RPMI8226 (cell line): ENCODE measurements at places on chromosomes 2 and 18.
A peak's percentile ranks its signal among the peaks of the same experiment; 100 is the strongest.

DNA sequence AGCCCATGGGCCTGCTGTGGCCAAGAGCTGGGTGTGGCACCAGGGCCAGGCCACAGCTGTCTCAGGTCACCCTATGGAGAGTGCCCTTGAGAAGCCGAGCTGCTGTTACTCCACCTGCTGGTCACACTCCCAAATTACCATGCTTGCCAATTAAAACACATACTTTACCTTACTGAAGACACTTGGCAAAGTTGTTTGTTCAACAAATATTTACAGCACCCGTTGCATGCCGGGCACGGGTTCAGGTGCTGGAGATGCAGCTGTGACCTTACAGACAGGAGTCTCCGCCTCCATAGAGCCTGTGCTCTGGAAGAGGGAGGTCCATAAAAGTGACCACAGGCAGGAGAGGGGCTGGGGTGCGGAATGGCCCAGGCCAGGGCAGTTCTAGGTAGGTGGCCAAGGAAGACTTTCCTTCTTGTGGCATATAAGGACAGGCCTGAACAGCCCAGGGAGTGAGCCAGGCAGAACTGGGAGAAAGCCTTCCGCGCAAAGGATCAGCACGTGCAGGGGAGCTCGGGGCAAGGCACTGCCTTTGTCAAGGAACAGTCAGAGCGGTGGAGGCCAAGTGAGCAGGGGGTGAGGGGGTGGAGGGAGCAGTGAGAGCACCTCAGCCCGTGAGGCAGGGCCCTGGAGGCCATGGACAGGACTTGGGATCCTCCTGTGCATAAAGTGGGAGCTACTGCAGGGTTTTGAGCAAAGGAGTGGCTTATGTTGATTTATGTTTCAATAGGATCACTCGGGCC, 23.6 kb upstream of the RBM44 start:
- DNase-seq = peak; percentile 51

- peak; percentile 77 for DNase-seq
These were observed 25.5 kb upstream of the YWHAQ start for GRCh38 chr2:9656270-9656766.

DNA sequence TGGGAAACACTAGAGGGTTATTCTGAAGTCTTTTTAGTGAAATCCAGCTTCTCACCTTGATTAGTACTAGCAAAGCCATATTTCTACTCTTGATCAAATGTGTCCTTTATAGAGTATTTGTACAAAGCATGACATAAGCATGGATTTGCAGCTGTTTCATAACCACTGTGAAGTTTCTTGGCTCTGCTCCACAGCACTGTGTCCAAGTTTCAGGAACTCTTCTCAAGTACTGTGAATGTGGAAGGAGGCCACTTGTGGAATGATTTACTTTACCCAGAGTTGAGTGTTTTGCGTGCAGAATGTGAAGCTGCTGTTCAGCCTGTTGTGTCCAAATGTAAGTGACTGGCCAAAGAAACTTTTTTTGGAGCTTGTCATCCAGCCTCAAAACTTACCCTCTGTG, 16.2 kb upstream of the MAPRE2 start:
- DNase-seq = no peak

- no peak for DNase-seq
These were observed 36.5 kb downstream of the ST3GAL5 start for GRCh38 chr2:85852152-85852840.

- no peak for DNase-seq
These were observed 4.9 kb downstream of the STAT4 start for GRCh38 chr2:191145769-191146471.
